ENCODE measurements at places on chromosomes 5 and 9.

GRCh38 chr9:121914604-121915303 is 178.4 kb downstream of the TTLL11 start:
- no peak for DNase-seq

DNA sequence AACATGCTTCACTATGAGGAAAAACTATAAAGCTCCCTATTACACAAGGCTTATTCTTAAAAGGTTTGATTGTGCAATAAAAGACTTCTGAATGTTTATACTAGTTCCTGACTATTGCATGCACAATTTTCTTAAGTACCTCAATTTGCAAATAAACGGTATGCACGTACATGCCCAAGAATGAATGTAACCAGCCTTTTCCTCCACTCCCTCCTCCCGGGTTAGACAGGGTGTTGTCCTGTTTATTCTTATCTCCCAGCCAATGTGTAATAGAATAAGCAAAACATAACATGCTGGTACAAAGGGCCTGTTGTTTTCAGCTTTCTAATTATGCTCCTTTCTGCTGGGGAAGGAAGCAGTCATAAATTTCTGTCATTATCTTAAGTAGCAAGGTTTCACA is 79.1 kb downstream of the AOPEP start:
- DNase-seq: no peak

DNA sequence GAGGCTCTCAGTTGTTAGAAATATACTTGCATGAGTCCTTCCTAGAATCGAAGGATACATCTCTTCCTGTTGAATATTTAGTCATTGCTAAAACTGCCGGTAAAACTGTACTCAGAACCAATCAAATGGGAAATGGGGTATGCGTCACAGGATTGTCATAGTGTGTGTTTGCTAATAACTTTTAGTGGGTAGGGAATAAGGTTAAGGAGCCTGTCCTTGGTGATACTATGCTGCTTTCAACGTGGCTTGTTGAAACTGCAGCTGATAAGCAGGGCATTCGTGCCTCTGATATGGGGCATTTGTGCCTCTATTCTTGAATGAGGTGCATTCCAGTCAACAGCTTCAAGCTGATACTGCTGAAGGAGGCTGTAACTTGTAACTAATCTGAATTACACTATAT is 26.6 kb downstream of the HABP4 start:
- DNase-seq: no peak

DNA sequence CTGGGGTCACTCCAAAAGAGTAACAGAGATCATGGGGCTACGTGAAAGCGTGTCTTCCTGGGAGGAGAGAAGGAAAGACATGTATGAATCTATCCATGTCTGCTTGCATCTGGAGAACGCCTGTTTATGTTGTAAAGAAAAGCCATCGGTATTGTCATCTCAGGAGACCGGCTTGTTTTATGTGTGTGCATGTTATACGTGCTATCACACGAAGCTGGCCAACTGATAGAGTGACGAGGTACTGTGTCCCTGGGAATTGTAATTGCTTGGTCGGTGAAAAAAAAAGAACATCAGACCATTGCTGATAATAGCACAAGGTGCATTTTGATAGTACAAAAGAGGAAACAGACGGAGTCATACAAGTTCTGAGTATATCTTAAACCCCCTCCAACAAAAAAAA is 370 bp upstream of the CDH6 start:
- DNase-seq: no peak

DNA sequence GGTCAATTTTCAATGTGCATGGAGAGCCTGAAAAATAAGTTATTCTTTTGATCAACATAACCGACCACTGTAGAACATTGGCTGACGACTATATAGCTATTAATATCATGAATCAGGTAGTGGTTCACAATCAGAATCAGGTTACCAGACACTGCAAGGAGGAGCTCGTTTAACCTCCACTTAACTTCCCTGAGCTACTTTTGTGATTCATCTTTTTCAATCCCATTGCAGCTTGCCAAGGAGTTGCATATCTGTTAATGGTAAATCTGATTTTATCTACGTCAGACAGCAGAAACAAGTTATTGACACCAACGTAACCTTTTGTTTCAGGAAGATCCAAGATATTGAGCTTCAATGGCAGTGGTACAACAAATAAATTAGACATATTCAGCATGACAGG is 2263.8 kb upstream of the ACO1 start:
- no peak for DNase-seq

DNA sequence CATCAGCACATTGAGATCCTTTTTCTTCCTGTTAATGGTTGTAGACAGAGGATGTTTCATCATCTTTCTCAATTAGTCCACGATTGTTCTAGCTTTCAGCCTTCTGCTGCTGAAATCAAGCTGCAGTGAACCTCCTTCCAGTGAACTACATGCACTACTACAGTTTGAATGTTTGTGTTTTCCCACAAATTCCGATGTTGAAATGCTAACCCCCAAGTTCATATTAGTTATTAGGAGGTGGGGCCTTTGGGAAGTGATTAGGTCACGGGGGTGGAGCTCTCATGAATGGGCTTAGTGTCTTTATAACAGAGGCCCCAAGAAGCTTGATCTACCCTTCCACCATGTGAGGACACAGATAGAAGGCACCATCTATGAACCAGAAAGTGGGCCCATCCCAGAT is 32.9 kb downstream of the NSG2 start:
- no peak for DNase-seq

DNA sequence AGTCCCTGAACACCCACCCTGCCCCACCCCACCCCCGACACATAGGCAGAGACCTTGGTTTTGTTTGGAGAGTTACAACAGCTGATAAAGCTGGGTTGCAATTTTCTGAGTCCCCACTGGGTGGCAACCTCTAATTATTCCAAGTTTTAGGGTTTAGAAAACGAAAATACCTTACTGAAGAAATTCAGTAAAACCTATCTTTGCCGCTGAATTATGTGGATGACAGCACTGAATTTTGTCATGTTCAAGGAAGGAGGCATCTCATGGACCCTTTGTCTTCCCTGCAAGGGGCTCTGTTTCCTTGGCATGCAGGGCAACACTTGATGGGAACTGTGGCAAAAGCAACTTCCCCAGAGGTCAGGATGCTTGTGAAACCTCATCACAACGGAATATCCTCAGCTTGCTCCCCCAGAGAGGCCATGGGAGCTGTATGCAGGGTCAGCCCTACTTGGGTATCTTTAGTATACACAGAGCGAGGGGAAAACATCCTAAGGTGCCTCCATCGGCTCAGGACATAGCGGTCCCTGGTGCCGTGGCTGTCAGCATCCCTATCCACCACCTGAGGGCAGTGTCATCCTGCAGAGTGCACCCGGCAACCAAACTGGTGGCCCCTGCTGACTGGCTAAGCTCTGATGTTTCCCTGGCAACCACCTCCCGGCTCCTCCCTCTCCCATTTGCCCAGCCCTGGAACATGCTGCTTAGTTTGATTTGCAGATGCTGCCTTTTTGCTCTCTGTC is 123.1 kb downstream of the RXRA start:
- peak; percentile 55 for DNase-seq

- DNase-seq: no peak
These were observed 19.3 kb downstream of the BRD9 start for GRCh38 chr5:873328-873727.

DNA sequence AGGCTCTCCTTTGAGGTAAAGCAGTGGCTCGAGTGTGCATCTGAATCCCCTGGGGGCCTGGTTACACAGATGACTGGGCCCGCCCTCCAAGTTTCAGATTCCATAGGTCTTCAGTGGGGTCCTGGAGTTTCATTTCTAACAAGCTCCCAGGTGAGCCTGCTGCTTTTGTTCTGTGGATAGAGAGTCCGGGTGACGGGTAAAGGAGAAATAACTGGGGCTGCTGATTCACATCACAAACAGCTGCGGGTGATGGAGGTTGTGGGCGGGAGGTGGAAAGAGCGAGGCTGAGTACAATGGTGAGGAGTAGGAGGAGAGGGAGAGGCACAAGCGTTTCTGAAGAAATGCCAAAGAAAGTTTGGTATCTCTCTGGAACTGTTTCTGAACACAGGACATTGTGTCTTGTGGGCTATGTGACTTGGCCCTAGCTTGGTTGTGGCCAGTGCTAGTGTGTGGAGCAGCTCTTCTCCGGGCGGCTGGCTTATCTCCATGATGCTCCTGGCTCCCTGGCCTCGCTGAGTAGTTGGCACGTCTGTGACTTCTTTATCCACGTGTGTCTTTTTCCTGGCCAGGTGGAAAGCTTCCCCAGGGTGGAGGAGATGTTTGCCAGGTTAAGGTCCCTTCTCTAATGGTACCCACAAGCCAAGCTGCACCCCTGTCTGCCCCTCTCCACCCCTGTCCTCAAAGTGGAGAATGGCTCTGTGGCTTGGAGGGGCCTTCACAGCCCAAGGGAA is 61.7 kb downstream of the HSPA4 start:
- no peak for DNase-seq

GRCh38 chr9:91331849-91332248 is 29.9 kb downstream of the AUH start:
- no peak for DNase-seq

GRCh38 chr9:31030741-31031202 is 1353.7 kb upstream of the ACO1 start:
- DNase-seq: no peak

DNA sequence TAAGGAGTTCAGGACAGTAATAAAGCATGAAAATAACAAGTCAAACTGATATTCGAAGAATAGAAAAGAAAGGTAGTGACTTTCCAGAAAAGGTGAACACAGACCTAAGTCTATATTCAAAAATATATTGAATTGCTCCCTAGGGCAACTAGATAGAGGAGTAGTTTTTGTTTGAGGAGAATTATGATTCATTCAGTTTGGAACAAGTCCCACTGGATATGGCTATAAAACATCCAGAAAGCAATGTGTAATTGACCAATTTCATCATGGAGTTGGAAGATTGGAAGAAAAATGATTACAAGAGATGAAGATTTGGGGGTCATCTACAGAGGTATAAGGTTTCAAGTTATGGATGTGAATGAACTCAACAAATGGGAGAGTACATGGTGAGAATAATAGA is 117.5 kb upstream of the ZNF462 start:
- DNase-seq: no peak

DNA sequence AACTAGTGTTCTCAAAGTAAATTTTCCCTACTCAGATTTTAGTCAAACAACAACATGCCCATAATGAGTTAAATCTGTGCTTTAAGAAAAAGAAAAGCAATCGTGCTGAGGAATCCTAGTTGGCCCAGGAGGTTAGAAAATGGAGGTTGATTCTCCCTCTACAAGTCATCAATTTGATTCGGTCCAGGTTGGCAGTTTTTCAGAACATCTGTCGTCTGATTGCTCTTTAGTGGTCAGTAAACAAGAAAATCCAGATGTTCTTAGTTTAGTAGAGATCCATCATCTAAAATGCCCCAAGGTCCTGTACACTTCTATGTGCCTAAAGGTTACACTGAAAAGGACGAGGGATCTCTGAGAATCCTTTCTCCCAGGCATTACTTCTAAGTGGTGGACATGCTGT is 659.2 kb downstream of the MTRR start:
- DNase-seq: no peak

DNA sequence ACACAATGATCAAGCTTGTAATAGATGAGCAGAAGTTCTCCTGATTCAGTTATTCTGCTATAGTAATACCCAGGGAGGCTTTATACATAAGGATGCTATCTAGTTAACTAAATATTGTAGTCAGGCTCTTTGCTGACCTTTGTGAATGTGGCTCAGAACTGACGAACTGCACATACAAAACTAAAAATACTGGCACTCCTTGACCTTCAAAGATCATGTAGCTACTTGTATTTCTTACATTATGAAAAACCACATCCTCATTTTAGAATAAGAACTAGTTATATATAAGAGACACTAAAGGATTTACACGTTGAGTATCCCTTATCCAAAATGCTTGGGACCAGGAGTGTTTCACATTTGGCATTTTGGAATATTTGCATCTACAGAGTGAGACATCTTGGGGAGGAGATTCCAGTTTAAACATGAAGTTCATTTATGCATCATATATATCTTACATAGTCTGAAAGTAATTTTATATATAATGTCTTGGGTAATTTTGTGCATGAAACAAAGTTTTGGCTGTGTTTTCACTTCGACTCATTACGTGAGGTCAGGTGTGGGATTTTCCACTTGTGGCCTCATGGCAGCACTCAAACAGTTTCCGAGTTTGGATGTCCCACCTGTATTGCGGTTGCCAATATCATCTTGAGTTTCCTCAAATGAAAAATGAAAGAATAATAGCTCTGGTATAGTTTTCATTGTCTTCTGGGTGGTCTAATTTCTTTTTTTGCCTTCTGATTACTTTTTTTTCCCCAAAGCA is 58.4 kb upstream of the FBXL7 start:
- no peak for DNase-seq

DNA sequence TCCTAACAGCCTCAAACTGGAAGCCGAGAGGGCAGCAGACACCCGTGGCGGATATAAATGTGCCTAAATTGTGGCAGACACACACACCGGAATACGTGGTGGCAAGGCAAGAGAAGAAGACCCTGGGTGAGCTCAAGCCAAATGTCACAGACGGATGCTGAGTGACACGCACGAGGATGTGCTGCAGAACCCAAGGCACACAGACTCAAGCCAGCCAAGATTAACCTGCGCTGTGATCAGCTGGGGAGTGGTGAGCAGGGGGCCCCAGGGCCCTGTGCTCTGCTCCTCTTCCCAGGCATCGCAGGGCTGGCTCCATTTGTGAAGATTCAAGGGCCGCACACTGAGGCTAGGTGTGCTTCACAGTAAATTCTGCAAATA is 16.4 kb downstream of the SEMA4D start:
- DNase-seq: no peak

DNA sequence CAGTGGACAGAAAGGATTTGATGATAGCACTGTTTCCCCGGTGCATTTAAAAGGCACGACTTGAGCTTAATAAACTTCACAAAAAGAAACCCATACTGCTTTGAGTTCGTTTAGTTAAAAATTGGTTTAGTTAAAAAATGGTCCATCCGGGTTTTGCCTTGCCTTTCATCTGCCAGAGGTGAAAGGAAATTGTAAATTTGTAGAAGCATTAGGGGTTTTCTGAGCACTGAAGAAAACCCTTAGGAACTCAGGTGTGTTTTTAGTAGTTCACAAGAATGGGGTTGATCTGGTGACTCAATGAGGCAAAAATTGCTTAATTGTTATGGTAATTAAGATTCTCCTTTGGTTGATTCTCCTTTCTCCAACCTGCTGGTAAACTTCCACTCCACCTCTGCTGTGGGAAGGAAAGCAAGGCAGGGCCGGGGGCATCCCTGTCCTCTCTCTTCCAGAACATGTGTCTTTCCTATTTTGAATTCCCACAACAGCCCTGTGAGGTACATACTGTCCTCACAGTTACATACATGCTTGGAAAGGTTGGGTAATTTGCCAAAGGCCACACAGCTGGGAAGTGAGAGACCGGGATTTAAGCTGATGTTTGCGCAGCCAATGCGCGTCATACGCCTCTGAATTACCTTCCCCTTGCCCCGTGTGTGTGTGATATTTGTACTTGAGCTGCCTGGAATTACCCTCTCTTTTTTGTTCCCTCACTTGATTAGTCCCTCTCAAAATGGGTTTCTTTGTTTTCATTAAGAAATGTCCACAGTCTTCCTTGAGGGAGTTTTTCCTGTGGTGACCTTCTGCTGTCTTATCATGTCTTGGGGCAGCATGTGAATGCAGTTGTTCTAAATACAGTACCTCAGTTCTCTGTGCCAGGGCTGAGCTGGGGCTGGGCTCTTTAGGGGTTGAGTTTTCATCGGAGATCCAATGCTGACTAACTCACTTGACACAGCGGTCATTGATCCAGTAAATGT is 94.4 kb downstream of the ARHGAP26 start:
- no peak for DNase-seq

GRCh38 chr5:2840372-2840915 is 89.0 kb upstream of the IRX2 start:
- no peak for DNase-seq

GRCh38 chr9:111066468-111066867 is 28.2 kb upstream of the LPAR1 start:
- no peak for DNase-seq
